ENCODE measurements at places on chromosomes 12 and 14.

- DNase-seq, result no peak
Observed at GRCh38 chr14:34036319-34036766, 85.5 kb upstream of the EGLN3 start.

DNA sequence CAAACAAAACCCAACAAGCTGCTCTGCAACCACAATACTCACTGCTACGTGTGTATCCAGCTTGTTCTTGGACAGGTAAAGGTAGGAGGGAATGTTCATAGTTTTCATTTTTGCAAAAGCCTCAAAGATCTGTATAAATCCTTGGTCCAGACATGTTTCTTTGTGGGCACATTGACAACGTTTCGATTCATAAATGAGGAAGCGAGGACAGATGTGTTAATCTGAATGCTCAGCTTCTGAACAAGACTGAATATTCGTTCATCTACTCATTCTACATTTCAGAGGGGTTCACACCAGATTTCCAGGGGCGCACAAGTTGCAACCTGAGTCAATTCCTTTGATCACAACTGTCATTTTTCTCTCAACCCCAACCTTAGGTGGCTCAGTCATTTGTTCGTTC lies 134.4 kb downstream of the LLPH start:
- no peak for DNase-seq

- peak; percentile 59 for DNase-seq
Observed at GRCh38 chr12:3752096-3752709, 706 bp downstream of the CRACR2A start.

- DNase-seq, result no peak
Observed at GRCh38 chr14:31387091-31387490, 33.3 kb downstream of the HEATR5A start.

DNA sequence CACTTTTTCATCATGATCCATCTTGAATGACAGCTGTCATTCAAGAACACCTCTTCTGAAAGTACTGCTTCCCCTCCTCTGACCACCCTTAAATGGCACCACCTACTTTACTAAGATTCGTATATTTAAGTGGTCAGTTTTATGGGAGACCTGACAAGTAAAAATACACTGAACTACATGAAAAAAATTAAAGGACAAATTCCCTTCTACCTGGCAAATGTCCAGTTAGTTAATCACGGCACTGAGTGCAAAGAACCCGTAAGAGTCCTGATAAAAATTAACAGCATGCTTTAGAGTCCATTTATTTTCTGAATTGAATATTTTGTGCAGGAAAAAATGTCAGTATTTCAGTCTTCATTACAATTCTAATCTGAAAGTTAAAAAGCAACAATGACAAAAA lies 48.7 kb downstream of the SETD3 start:
- DNase-seq, result peak; percentile 42

DNA sequence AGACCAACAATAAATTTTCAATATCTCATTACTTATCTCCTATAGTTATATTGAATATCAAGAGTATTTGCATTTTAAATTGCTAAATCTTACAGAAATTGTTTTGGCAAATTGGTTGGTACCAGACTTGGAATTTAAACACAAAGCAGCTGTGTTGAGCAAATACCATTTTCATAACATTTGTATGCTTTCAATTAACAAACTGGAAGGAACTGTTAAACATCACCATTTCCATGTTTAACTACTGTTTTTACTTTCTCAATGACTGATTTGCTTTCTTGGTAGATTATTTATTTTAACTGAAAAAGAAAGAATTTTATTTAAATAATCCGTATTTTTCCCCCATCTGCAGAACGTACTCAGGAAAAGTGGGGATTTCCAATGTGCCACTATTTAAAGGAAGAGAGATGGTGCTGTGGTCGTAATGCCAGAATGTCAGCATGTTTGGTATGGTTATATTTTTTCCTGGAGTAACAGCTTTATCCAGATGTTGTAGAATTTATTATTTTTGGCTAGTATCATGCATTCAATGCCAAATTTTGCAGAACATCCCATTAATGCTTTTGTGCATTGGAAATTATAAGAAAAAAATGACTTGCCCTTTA lies 72.3 kb downstream of the METTL25 start:
- DNase-seq, result no peak

GRCh38 chr14:38866461-38866860 lies 236.6 kb downstream of the SEC23A start:
- no peak for DNase-seq

- no peak for DNase-seq
Observed at GRCh38 chr12:124617615-124618014, 50.2 kb upstream of the NCOR2 start.

DNA sequence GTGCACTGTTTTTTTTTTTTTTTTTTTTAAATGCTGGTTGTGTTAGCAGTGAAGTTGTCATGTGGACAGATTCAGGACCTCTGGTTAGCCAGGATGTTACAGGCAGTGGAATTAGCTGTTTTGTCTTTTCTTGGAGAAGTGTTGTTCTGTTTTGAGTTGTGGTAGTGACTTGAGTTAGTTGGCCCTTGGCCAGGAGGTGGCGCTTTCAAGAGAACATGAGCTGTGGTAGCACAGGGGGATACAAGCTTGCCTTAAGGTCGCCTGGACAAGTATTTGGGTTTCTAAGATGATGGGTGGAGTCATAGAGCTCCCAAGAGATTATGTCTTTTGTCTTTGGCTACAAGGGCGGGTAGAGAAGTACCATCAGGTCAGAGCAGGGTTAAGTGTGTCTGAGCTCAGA lies 33.3 kb upstream of the CCDC198 start:
- no peak for DNase-seq

- DNase-seq, result peak; percentile 7
Observed at GRCh38 chr12:109779382-109779781, 53.8 kb downstream of the TRPV4 start.

GRCh38 chr12:46517579-46517962 lies 145.0 kb upstream of the SLC38A2 start:
- DNase-seq, result no peak

GRCh38 chr12:812950-813349 lies 60.6 kb downstream of the WNK1 start:
- no peak for DNase-seq

DNA sequence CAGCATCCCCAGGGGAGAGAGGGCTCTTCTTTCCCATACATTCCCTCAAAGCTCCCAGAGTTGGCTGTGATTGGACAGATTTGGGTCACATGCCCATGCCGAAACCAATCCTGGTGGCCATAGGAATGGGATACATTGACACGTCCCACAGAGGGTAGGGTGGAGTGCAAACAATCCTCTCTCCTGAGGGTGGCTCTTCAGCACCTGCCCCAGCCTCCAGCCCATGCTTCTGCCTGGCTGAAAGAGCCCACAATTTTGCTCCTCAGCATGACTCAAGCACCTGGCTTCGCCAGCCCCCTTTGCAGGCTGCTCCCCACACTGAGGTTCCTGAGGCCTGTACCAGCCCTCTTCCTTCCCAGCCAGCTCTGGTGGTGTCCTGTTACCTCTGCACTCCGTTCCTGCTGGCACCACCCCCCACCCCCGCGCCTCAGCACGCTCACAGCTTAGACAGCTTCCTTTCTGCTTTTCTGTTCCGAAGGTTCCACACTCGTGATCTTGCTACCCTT lies 71.7 kb downstream of the CCDC92 start:
- DNase-seq, result peak; percentile 10

DNA sequence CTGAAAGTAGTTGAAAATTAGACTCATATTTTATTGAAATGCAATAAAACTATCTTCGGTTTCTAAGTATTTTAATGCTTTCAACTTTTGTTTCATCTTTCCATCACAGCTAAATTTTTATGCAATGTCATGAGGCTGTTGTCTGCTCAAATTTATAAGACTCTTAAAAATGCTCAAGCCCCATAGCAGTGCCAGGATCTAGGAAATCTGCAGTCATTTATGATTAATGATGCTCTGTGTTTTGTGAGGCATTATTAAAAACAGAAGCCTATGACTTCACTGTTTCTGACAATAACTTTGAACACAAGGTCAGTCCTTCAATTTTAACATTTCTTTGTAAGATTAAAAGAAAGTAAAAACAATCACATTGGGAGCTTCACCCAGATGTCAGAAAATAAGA lies 112.5 kb downstream of the ALX1 start:
- no peak for DNase-seq

- no peak for DNase-seq
Observed at GRCh38 chr14:91019673-91020072, 40.8 kb downstream of the RPS6KA5 start.

- peak; percentile 25 for DNase-seq
Observed at GRCh38 chr12:5796171-5796958, 148.7 kb downstream of the ANO2 start.

GRCh38 chr14:60502541-60502940 lies 6.4 kb upstream of the SIX6 start:
- no peak for DNase-seq

DNA sequence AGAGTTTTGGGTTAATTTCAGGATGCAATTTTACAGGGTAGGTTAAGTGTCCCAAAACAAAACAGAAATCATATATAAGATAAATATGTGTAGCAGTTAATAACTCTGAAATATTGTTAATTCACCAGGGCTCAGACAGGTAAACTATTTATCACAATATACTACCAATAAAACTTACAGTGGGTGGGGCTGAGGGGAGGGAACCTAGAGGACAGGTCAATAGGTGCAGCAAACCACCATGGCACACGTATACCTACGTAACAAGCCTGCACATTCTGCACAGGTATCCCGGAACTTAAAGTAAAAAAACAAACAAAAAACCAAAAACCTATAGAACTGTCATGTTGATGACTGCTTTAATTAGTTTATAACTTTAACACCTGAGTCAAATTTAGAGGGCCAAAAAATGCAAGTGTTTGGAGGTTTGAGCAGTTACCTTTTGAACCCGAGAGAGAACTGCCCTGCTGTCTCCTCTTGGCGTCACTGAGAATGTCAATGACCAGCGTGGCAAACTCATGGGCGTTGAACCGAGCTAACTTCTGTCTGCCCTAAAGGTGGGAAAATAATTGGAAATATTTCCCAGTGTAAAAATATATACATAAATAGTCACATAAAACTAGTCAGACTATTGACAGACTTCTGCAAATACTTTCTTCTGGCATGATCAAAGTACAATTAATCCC lies 36.6 kb downstream of the GIT2 start:
- no peak for DNase-seq

DNA sequence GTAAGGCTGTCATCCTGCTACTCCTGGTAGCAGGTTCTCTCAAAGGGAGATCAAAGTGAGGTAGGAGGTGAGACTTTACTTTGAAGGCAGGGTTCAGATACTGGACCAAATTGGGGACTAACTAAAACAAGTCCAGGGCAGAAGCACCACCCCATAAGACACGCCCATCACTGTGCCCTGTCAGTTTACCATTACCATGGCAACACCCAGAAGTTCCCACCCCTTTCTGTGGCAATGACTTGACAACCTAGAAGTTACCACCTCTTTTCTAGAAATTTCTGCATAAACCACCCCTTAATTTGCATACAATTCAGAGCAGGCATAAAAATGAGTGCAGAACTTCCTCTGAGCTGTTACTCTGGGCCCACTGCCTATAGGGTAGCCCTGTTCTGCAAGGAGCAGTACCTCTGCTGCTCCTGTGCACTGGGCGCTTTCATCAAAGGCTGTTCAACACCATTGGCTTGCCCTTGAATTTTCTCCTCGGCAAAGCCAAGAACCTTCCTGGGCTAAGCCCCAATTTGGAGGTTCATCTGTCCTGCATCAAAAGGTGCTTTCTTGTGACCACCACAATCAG lies 64.8 kb upstream of the MAX start:
- peak; percentile 20 for DNase-seq

DNA sequence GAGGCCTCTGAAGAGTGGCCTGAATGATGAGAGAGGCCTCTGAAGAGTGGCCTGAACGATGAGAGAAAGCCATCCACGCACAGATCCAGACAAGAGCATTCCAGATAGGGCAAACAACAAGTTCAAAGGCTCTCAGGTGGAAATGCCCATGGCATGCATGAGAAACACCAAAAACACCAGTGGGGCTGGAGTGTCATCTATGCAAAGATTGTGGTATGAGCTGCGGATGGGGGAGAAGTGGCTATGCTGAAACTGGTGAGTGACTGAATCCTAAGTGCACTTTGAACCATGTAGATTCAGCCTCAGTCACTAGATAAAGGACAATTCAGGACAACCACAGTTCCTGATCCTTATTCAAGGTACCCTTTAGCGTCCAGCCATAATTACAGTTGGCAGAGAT lies 79.4 kb upstream of the GZMB start:
- DNase-seq, result no peak

GRCh38 chr14:68681256-68682011 lies 111.4 kb downstream of the ZFP36L1 start:
- DNase-seq, result peak; percentile 41

DNA sequence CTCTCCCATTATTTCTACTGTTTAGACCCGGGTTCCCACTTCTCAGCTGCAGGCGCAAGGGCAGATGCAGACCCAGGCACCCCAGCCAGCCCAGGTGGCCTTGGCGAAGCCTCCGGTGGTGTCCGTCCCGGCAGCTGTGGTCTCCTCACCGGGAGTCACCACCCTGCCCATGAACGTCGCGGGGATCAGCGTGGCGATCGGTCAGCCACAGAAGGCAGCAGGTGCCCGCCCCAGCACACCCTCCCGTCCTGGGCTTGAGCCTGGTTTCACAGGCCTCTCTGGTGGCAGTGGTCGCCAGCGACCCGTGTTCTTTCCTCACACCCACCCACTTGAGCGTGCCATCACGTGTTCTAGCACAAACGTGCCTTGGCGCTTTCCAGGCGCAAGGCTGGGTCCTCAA lies 77.4 kb downstream of the DDX51 start:
- DNase-seq, result no peak

- DNase-seq, result peak; percentile 40
Observed at GRCh38 chr12:67540920-67541624, 107.5 kb upstream of the DYRK2 start.

- DNase-seq, result peak; percentile 89
Observed at GRCh38 chr12:108849660-108850059, 7.7 kb downstream of the SSH1 start.

DNA sequence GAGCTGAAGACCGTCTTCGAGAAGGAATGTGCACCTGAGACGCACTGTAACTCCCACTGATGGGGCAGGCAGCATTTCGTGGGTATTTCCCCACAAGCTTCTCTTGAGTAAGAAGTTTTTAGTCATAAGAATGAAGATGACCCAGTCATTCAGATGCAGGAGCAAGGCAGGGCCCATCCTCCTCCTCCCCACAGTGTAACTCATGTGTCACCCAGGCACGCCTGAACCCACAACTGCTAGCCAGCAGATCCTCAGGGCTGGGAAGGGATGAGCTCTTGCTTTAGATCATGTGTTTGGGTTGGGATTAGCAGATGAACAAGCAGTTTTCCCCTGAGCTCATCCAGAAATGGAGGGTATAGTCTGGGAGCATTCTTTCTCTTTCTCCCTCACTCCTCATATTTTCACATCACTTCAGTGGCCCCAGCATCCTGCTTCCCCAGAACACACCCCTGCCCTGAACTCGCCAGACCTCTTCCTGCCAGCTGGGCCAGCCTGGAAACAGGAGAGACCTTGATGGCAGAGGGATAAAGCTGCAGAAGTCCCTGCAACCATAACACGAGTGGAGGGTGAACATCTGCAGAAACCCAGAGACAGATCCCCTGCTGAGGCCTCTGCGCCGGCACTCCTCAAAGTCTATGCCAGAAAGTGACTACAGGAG lies 73.3 kb downstream of the B4GALNT3 start:
- peak; percentile 82 for DNase-seq

All from EH (cell line).